ENCODE measurements at places on chromosomes 12 and 14.

DNA sequence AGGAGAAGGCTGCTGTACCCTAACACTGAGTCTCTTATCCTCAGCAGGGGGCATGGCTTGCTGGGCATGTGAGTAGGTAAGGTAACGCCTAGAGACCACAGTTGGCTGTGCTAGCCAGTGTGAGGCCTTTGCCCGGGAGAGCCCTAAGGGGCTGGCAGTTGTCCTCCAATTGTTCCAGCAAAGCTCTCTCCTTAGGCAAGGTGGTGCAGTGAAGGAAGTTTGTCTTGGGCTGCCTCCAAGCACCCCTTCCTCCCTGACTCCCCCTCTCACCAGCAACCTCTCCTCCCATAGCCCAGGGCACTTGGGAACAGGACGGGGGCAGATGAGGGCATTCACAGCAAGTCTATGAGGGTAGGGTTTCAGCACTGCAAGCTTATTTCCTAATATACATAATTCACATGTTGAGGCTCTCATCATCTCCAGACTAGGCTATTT, 23.0 kb downstream of the LACRT start:
- no peak for DNase-seq

DNA sequence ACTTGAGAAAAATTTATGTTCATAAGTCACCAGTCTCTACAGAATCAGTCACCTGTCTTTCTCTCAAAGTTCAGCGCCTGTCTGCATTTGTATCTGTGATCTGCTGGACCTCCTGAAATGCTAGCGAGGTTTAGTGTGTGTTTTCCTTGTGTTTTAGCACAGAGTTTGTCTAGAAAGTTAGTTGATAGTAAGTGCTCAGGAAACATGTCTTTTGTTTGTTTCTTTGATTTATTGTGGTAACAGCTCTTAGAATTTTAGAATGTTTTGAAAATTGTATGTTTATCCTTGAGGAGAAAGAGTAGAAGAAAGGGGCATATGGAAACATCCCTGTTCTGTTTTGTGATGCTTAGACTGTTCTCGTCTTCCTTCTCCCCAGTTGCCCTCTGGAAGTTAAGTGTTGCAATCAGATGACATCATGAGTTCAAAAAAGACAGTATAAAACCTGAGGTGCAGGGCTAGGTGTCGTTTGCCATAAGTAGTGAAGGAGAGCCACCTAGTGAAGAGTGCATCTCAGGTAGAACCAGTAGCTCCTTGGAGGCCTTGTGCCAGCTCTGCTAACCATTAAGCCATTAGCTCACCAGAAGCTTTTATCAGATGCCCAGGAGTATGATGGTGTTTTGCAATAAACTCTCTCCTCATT, 44.8 kb downstream of the FBXW8 start:
- no peak for DNase-seq

GRCh38 chr12:82964446-82964845, 277.7 kb downstream of the TMTC2 start:
- no peak for DNase-seq

GRCh38 chr12:10052193-10052913, 21.9 kb downstream of the CLEC9A start:
- DNase-seq: no peak

DNA sequence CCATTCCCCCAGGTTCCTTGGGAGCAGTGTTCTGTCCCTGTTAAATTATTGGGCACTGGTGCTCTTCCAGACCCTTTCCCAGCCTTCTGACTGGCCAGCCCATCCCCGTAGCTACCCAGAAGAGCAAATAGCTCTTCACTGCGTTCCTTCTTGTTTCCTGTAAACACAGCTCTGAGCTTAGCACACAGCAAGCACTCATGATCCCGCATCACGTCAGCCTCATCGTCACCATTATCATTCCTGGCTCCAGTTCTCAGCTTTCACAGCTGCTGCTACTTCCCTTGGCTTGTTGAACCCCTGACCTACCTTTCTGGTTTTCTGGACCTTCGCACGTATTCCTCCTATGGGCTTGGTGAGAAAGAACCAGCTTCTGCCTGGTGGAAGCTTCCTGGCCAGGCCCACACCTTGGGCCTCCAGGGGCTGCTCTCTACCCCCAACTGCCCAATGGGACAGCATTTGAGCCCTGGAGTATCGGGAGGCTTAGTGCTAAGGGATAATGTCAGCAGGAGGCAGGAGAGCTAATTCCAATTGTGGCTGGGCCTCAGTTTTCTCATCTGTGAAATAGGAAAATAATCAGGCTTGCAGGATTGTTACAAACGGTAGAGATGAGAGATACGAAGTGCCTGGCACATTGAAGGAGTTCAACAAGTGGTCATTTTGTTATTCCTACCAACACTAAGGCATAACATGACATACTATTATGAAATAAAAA, 22.6 kb upstream of the PAPOLA start:
- DNase-seq: no peak

GRCh38 chr12:41339784-41340183, 151.7 kb downstream of the PDZRN4 start:
- no peak for DNase-seq

DNA sequence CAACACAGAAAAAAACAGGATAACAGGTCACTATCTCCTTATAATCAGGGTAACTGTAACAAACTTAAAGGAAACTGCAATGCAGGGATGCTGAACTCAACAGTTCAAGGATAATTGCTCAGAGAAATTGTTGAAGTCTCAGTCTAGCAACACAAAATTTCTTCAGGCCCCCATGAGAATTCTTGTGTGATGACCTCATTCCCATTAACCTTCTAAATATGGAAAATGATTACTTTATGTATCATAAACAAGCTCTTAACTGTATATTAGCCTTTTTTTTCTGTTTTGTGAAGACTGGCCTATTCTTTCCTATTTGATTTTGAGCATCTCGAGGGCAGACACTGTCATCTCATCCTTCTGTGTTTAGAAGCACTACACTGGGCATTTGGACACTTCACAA, 47.1 kb downstream of the IGF1 start:
- DNase-seq: no peak

GRCh38 chr12:119781804-119782203, 95.3 kb downstream of the CIT start:
- DNase-seq: no peak

DNA sequence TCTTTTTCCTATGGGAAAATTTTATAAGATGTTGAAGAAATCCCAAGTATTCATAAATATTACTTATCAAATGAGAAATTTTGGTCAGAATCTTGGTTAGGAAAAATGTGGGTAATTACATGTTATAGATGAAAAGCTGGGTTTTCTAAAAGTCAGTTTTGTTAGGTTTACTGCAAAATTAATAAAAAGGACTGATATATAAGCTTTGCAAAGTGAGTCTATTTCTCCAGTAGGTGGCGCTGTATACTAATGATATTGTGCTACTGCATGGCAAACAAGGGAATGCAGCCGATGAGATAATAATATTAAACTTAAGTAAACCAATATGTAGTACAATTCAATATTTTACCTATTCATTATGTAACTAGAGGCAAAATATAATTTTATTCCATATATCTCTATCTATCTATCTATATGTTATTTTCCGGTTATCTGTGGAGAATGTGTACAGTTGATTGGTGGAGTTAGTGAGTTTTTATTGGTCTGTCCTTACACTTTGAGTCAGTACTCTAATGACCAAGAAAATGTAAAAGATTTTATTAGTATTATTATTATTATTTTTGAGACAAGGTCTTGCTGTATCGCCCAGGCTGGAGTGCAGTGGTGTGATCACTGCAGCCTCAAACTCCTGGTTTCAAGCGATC, 32.9 kb downstream of the MIPOL1 start:
- no peak for DNase-seq

DNA sequence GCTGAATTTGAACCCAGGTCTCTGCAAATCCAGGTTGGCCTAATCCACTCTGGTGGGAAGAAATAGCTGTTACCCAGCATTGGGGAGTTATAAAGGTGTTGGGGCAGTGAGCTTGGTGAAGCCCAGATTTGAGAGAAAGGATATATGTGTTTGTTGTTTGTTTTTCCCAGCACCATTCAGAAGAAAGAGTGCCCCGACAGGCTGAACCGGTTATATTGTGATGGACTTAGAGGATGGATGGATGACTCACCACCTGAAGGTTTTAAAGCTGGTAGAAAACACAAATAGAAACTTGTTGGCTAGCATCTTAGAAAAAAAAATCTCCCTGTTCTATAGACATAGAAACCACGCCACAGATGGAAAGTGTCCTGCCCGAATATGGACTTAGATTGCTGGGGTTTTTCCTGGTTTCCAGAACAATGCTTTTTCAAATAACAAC, 404.6 kb downstream of the MED13L start:
- DNase-seq: no peak

- no peak for DNase-seq
These were observed 15.3 kb upstream of the HVCN1 start for GRCh38 chr12:110704231-110704630.

DNA sequence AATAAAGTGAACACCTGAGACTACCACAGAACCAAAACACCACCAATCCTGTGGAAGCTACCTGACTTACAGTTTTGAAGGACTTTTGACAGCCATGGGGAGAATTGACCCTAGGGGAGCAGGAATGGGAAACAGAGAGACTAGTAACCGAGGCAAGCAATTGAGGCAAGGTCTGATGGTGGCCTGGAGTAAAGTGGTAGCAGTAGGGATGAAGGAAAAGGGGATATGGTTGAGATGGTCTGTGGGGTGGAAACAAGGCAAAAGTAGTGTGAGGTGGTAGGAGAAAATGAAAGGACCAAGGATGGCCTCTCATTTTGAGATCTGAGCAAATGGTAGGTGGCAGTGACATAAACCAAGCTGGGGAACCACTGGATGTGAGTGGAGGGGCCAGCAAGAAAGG, 4.2 kb upstream of the IRF9 start:
- no peak for DNase-seq

GRCh38 chr14:99810559-99810874, 17.3 kb downstream of the EML1 start:
- no peak for DNase-seq

GRCh38 chr14:81400852-81401251, 728 bp upstream of the STON2 start:
- DNase-seq: no peak

GRCh38 chr12:30996752-30997151, 70.2 kb downstream of the TSPAN11 start:
- no peak for DNase-seq
